ENCODE measurements at places on chromosomes 2 and 18.

DNA sequence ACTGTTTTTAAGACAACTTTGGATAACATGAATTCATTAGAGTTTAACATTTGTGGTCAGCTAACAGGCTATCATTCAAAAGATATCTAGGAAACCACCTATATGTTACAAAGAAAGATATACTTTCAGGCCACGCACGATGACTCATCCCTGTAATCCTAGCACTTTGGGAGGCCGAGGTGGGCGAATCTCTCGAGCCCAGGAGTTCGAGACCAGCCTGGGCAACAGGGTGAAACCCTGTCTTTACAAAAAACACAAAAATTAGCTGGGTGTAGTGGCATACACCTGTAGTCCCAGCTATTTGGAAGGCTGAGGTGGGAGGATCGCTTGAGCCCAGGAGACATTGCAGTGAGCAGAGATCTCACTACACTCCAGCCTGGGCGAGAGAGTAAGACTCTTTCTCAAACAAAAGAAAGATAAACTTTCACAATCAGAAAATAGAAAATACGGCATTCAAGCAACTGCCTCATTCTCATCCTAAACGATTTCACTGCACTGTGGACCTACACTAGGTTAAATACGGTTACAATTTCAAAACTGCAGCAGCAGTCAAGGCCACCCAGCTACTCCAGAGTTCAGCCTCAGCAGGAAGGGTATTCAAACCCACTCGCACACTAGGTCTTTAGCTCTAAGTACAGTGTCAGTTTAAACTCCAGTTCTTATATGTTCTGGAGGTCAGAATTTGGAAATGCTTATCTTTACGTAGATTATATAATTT lies 250.0 kb upstream of the SLC39A10 start:
- no peak for ATAC-seq

DNA sequence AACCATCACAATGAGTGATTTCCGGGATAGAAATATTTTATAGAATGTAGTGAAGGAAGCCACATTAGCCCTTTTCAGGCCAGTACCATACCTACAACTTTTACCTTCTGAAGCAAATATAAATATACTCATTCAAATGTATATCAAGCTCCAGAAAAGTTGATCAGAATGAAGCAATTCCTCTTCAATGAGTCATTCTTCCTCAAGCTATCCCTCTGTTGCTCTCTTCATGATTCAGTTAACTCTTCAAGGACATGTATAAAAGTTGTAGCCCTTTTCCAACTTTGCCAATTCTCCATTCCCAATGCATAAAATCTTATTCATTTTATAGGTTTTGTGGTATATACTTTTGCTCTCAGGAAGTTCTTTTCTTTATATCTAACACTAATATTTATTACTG lies 242.1 kb upstream of the RGPD4 start:
- ATAC-seq, result no peak

- no peak for ATAC-seq
Observed at GRCh38 chr2:128496700-128497099, 178.0 kb upstream of the HS6ST1 start.

- ATAC-seq, result no peak
Observed at GRCh38 chr18:61531182-61531581, 198.0 kb downstream of the CDH20 start.

- ATAC-seq, result no peak
Observed at GRCh38 chr18:10089881-10090280, 176.1 kb downstream of the VAPA start.

- ATAC-seq, result no peak
Observed at GRCh38 chr2:172550419-172550818, 5.5 kb upstream of the PDK1 start.

- no peak for ATAC-seq
Observed at GRCh38 chr18:59767732-59768131, 70.5 kb upstream of the CCBE1 start.

DNA sequence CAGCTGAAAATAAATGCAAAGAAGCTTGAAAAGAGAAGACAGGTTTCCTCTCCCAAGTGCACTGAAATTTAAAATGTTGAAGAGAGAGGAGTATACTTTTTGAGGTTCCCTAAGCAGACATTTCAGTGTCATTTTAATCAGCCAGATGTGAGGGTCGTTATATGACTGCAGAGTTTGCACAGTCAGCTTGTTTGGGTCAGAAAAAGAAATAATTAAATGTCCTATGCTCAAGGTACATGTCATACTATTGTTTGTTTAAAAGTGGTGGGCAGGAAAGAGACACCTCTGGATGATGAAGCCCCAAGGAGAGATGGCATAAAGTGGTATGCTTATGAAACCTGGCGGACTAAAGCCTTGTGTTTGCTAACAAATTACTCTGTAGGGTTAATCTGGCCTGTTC lies 55.2 kb downstream of the CCDC85A start:
- no peak for ATAC-seq

GRCh38 chr2:88220718-88221117 lies 50.6 kb downstream of the THNSL2 start:
- ATAC-seq, result no peak

GRCh38 chr2:171320731-171321130 lies 113.1 kb downstream of the METTL8 start:
- no peak for ATAC-seq

GRCh38 chr2:219018286-219018685 lies 23.0 kb downstream of the CFAP65 start:
- ATAC-seq, result no peak

DNA sequence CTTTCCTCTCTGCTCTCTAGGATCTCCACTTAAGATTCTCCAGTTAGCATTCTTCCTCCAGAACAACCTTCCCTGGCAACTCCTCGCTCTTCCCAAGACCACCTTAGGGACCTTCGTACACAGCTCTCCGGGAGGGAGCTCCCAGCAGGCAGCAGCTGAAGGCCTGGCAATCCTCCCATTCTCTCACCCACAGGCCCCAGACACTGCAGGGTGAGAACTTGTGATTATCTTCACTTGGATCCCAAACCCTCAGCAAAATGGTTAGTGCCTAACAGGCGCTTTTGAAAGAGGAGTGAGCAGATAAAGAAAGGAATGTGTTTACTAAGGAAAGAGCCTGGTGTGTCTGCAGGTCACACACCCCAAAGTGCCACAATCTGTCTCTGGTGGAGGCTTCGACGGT lies 83.8 kb upstream of the SNTG2 start:
- ATAC-seq, result no peak

- no peak for ATAC-seq
Observed at GRCh38 chr2:94759211-94759610, 112.0 kb upstream of the TEKT4 start.

GRCh38 chr18:36650906-36651305 lies 177.9 kb downstream of the TPGS2 start:
- no peak for ATAC-seq

Data from gastroesophageal sphincter (tissue), 4 donors.